ENCODE measurements at places on chromosomes 4 and X.

DNA sequence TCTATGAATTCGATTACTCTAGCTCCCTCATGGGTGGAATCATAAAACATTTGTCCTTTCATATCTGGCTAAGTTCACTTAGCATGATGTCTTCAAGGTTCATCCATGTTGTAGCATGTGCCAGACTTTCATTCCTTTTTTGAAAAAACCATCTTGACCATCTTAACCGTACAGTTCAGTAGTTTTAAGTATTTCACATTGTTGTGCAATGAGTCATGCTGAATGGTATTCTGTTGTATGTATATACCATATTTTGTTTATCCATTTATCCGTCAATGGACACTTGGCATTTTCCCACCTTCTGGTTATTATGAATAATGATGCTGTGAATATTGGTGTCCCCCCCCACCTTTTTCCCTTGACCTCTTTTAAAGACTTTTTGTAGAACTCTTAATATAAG lies 72.4 kb upstream of the TLR2 start:
- DNase-seq, result no peak

DNA sequence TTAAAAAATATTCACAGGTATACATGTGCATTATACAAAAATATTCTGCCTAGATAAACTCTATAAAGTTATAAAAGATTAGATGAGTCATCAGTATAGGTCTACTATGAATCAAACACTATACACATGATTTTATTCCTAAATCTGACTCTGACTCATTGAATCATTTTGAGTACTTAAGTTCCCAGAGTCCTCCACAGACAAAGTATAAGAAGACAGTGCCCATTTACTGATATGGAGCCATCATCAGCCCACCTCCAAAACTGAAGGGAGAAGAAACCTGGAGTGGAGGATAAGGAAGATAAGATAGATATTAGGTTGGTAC lies 28.7 kb upstream of the ANTXR2 start:
- DNase-seq, result no peak

- no peak for DNase-seq
Observed at GRCh38 chrX:77426811-77427210, 20.4 kb upstream of the FGF16 start.

DNA sequence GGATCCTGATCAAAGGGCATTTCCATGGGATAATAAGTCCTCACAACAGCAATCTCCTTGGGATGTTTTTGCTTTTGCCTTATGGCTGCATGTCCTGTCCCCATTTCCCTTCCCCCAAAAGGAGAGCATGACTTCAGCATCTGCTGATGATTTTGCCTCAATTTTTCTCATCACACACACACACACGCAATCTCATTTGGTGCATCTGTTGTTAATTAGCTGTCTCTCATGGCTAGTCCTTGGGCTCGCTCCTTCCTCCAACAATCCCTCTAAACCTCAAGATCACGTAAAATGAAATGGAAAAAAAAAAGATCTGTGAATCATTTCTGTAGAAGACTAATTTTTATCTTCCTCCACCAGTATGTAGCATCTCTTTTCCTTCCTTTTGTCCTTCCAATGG lies 153.6 kb downstream of the RBMX2 start:
- DNase-seq, result no peak

DNA sequence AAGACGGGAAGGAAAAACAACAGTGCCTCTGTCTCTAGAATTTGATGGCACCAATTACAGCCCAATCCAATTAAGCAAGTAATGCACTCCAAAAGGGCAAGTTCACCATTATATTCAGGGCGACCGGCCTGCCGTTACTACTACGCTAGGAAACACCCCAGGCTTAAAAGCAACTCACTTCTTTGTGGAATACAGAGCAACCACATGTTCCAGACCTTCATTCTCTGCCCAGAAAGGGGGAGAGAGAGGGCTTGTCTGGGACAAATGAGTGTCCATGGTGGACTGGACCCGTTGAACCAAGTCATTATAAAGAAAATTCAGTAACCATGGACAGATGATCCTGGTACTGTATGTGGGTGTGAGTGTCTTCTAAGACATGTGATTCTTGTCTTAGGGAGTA lies 1.6 kb downstream of the KDR start:
- no peak for DNase-seq

DNA sequence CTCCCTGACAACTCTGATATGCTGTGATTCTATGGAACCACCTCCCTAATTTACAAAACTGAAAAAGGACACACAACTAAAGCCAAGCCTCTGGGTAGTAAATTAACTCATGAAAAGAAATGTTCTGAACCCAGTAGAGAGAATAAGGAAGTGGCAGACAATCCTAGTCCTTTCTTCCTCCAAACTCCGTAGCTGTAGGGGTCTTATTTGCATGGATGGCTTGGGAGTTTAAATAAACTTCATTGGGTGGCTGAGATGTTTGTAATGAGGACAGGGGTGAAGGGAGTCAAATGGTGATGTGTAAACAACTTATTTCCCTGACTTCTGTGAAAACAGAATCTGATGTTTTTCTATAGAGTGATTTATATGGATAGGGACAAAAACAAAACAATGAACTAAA lies 59.3 kb downstream of the GPC3 start:
- no peak for DNase-seq

DNA sequence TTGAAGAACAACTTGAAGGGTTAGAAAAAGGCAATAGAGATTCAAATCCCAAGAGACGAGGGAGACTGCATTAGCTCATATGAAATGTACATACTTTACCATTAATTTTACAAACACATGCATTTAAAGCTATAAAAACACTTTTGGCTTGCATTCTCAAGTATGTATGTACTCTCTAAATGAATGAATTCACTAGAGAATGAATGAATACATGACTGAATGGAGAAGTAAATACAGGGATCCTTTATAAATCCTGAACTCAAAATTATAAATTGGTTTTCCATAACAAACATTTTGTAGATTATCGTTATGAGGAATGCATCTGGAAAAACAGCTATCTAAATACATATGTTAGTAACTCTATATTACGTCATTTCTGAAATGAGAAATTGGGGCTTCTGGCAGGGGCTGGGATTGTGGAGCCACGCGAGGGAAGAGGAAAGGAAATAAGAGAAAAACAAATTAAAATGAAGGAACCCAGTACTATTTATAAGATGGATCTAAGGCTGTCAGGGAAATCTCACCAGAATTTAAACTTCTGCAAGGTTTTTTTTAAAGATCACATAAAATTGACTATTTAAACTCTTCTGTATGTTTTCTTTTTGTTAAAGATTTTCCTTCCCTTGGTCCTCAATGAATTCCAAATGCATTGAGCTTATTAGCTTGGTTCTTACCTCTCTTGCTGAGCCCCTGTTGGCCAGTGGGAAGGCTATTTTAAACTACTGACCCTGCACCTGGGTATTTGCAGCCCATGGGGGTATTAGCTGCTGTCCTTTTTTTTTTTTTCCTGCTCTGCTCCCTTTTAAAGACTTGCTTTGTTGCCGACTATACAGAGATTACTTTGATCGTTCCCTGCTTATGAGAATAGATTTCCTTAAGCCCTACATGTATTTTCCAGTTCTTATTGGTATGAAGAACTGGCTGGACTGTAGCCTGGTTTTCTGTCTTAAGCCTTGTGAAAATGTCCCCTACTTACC lies 207.8 kb downstream of the ADGRL3 start:
- DNase-seq, result peak; percentile 34

DNA sequence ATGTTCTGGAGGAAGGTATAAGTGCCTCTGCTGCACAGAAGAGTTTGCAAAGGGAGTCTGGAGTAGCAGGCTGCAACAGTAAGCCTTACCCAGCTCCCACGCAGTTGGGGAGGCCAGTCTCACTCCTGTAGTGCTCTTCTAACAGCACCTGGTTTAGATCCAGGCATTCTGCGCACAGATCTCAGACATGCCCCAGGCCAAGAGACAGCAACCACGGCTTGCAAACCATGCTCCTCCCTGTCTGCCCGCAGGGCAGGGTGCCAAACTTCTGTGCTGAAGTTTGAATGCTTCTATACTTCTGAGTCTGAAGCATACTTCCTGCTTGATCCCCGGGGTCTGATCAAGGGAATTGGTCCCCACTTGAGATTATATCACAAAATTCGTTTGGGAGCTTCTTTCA lies 106.3 kb downstream of the LINC00632 start:
- no peak for DNase-seq

DNA sequence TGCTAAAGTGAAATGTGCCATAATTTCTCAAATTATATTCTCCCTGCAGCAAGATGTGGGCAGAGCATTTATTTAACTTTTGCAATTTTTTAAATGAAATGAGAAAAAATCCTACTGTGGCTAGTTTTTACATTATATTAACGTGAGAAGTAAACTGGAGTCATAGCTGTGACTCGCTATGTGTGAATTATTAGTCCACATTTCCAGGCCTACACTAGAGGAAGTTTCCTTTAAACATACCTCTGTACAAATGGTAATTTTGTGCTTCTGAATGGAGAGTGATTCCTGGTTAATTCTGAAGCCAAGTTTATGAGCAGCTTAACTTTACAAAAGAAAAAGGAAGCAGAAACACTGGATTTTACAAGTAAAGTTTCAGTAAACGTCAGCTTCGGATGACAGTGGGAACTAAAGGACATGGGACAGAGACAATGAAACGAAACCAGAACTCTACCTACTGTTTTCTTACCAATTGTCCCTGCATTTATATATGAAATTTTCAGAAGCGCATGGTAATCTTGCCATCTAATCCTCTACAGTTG lies 72.4 kb downstream of the FBXO8 start:
- DNase-seq, result no peak

GRCh38 chr4:84413480-84413879 lies 85.6 kb downstream of the NKX6-1 start:
- no peak for DNase-seq

DNA sequence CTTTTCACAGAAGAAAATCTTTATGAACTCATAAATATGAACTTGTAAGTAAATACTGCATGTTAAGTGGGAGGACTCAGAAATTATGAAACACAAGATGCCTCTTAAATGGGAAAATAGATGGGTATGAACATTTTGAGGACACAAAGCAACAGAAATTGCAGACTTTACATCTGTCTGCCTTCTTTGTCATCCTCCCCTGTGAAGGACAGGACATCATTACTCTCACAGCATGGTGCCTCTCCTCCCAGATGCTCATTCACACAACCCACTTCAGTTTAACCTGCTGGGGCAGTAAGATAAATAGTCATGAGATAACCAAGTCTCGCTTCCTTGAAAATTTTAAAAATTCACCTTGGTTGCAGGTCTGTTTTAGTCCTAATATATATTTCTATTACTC lies 144.5 kb downstream of the APBB2 start:
- no peak for DNase-seq

- no peak for DNase-seq
Observed at GRCh38 chr4:40763228-40763716, 13.5 kb downstream of the NSUN7 start.

- DNase-seq, result no peak
Observed at GRCh38 chr4:128308986-128309385, 21.4 kb upstream of the PGRMC2 start.

- peak; percentile 0 for DNase-seq
Observed at GRCh38 chrX:151082077-151082948, 94.1 kb upstream of the GPR50 start.

GRCh38 chr4:24032371-24032989 lies 142.6 kb upstream of the PPARGC1A start:
- no peak for DNase-seq

- DNase-seq, result no peak
Observed at GRCh38 chr4:20368926-20369325, 117.2 kb downstream of the SLIT2 start.

DNA sequence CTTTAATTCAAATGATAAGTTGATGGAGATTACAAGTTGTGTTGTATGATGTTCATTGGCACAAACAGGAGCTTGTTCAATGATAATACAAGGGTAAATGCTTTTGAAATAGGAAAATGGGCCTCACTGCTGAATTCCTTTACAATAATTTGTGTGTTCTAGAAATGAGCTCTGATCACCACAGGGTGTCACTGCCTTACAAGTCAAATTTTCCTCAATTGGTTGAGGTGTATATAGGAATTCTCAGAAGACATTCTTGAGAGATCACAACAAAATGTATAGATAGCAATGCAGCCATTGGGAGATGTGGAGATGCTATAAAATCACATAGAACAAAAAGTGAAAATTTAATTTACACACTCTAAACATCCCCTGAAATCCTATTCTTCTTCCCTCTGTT lies 49.6 kb downstream of the KLF8 start:
- DNase-seq, result no peak

GRCh38 chr4:176335421-176335820 lies 15.7 kb downstream of the SPCS3 start:
- DNase-seq, result no peak

- DNase-seq, result no peak
Observed at GRCh38 chrX:153766871-153767673, 3.0 kb downstream of the PLXNB3 start.

GRCh38 chr4:152819026-152819645 lies 39.4 kb downstream of the ARFIP1 start:
- no peak for DNase-seq

GRCh38 chr4:134740290-134740689 lies 538.7 kb upstream of the PABPC4L start:
- DNase-seq, result no peak

DNA sequence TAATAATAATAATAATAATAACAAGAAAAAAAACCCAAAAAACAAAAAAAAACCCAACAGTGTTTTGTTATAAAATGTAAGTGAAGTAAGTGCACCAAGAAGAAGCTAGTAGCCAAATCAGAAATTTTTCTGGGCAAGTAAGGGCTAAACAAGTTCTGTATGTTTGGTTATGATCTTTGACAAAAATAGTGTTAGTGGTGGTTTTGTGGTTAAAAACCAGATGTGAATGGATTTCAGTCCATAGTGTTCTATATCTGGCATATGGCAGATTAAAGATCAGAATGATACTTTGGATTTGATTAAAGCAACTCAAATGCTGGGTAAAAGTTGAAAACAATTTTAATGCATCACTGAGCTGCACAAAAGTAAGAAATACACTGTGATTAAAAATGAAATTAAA lies 116.5 kb upstream of the NDST4 start:
- DNase-seq, result no peak

GRCh38 chr4:3022112-3022511 lies 52.2 kb downstream of the HTT-AS start:
- DNase-seq, result no peak

DNA sequence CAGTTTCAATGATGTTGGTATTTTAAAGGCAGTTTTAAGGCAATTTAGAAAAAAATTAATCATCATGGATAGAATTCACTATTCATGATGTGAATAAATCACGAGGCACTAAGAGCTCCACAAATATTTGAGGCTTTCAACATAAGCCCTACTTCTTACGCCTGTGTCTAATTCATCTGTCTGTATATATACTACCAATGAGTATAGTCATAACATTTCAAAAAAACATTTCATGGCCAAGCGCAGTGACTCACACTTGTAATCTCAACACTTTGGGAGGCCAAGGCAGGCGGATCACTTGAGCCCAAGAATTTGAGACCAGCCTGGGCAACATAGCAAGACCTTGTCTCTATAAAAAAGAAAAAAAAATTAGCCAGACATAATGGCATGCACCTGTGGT lies 56.5 kb downstream of the FBXL5 start:
- no peak for DNase-seq
